NCI-H748 treated with DMSO at 0.1 percent for 48 hours (cell line): ENCODE measurements at places on chromosomes 4 and X.
A peak's percentile ranks its signal among the peaks of the same experiment; 100 is the strongest.

DNA sequence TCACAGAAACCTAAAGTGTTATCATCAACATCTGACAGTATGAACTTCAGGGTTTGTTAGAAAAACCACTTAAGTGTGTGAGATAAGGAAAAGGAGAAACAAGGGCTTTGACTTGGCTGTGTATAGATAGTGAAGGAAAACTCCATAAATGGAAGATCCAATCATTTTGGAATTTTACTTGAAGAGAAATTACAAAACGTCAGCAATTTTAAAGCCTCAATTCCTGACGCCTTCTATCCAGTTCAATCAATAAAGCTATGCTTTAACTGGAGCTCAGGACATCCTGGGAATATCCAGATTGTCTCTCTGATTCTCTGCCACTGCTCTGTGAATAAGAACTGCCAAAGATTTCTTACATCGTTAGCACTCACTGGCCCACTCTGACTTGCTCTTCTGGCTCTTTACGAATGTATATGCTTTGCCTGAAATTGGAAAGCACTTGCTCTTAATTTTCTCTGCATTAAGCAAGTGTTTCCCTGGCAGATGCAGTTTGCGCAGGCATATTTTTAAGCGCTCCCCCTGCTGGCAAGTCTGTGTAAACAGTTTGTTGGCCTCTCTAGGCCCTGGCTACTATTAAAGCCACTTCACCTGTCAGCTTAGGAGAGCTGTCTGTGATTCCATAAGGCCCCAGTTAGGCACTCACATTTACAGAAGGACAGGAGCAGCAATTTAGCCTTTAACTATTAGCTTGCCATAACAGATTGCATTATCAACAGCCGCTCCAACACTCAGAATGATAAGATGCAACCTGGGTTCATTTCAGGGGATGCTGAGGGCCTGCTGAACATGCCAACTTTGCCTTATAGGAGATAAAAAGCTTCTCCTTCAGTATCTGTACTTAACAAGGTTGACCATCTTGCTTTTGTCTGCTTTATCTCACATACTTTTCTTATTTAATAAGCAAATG, 251.4 kb upstream of the DDX53 start:
- peak; percentile 49 for DNase-seq

DNA sequence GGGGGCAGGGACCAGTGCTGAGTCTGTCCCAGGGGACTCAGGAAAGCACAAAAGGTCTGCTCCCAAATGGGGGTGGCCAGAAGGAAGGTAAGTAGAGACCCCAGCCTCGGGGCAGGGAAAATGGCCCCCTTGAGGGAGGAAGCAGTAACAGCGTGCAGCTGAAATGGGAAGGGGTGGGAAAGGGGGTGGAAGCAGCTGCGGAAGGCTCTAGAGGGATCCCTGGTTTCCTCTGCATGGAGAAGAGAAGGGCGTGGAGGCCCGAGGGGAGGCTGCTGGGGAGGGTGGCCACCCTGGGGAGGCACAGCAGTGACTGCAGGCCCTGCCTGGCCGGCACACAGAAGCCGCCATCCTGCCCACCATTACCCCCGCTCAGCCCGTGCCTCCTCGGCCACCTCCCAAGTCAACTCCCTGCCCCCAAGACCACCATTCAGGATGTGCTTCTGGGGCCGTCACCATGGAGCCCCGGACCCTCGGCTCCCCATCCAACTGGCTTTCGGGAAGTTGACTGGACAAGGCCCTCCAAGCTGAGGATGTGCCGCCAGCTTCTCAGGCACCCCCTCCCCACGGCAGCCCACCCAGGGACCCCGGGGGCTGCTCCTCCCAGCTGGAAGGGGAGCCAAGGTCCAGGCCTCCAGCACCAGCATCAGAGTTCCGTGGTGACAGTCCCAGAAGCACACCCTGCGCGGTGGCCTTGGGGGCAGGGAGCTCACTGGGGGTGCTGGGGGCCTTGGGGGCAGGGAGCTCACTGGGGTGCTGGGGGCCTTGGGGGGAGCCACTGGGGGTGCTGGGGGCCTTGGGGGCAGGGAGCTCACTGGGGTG, 23.6 kb downstream of the CFAP99 start:
- no peak for DNase-seq

GRCh38 chrX:122586831-122587230, 597.2 kb upstream of the GRIA3 start:
- DNase-seq, result no peak

DNA sequence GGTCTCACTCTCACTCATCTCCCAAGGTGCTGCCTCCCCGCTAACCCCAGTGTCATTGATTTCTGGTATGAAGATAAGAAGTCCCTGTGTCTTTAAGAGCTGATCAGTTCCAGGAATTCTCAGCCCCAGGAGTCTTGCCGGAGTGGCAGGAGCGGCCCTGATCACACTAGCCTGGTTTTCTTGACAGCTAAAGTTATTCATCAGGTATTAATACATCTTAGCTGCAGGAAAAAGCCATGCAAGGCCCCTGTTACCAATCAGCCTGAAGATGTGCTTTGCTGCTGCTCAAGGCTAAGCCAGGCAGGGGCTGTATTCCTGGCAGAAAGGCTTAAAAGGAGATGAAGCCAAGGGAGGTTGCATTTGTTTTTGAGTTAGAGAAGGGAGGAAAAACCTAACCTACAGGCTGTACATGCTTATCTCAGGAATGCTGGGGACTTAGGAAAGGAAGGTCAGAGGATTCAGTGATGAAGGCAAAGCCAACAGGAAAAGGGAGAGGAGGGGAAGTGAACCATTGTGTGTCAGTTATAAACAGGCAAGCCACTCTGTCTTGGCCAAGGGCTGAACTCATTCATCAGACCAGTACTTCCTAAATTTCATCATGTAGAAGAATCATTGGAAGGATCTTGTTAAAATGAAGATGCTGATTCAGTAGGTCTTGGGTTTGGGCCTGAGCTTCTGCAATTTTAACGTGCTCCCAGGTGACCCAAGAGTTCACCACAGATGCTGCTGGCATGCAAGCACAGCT, 8.6 kb downstream of the SRPX start:
- DNase-seq, result no peak

- DNase-seq, result peak; percentile 22
Observed at GRCh38 chrX:119734897-119735339, 23.5 kb upstream of the SOWAHD start.

GRCh38 chrX:79443121-79443520, 76.0 kb upstream of the ITM2A start:
- no peak for DNase-seq

DNA sequence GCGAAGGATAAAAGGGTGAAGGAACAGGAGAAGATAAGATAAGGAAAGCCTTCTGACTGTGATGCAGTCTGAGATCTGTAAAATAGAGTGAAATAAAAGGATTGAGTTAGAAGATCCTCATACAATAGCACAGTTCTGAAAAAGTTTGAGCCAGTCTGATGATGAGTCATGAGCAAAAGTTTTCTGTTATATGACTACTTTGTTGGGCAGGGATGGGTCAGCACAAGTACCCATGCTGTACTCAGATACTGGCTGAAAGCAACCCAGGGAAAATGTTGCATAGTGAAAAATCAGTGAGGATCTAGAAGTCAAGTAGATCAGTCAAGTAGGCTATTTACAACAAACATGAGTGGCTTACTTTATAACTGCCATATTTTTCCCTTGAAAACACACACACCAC, 253.5 kb downstream of the PCDH10 start:
- no peak for DNase-seq

- DNase-seq, result no peak
Observed at GRCh38 chr4:65019775-65020174, 610.5 kb upstream of the TECRL start.
